ENCODE measurements at places on chromosomes 1 and 21.

DNA sequence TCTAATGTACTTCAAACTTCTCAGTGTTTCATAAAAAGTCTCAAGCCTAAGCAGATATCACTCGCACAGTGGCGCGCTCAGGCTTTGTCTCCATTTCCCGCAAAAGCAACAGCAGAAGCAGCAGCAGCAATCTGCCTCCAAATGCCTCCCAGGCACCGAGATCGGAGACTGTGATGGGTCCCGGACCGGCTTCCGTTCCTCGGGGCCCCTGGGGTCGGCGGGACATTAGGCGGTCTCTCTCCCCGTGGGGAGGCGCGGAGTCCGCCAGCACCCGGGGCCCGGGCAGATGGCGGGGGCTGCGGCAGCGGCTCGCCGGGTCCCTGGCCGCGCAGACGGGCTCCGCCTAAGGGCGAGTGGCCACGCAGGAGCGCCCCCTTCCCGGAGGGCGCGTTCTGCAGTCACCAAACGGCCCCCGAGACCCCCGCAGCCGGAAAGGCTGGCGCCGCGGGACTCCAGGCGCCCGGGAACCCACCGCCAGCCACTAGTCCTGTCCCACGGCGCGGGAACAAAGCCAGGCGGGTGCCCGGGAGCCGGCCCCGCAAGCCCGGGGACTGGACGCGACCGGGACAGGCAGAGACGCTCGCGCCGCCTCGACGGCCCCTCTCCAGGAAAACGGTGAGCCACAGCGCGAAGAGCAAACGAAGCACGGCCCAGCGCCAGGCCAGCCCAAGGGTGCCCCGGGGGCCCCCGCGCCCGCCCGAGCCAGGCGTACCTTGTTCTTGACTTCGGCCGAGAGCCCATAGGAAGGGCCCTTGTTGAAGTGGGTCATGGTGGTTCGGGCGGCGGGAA is 590 bp downstream of the CNN3 start:
- DNase-seq = peak; percentile 70

DNA sequence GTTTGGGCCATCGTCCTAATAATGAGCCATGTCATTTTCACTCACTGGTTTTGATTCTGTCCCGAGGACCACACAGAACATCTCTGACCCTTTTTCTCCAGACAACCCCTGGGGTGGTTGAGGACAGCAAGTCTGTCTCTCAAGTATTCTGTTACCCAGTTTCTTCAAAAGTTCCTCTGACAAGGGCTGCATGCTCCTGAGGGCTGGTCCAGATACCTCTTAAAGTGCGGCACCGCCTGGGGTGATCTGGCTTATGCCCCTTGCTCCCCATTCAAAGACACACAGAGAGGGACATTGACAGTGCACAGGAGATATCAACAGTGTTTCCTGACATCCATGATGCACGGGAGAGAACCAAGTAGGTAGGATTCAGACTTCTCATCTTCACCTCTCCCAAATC is 132.9 kb upstream of the EDN2 start:
- DNase-seq = no peak

GRCh38 chr1:30061292-30062220 is 661.8 kb downstream of the MATN1 start:
- no peak for DNase-seq

- no peak for DNase-seq
These were observed 225.3 kb upstream of the B3GALT2 start for GRCh38 chr1:193411714-193412113.

GRCh38 chr21:17848228-17848627 is 29.1 kb upstream of the C21orf91 start:
- peak; percentile 95 for DNase-seq

- DNase-seq = peak; percentile 48
These were observed 41.6 kb downstream of the ATP6V1G3 start for GRCh38 chr1:198498881-198499280.

- DNase-seq = no peak
These were observed 94.0 kb downstream of the LACTBL1 start for GRCh38 chr1:22878626-22879025.

- no peak for DNase-seq
These were observed 12.8 kb downstream of the ADARB1 start for GRCh38 chr21:45087022-45087823.

- no peak for DNase-seq
These were observed 9.7 kb downstream of the TLCD4 start for GRCh38 chr1:95126846-95127245.

DNA sequence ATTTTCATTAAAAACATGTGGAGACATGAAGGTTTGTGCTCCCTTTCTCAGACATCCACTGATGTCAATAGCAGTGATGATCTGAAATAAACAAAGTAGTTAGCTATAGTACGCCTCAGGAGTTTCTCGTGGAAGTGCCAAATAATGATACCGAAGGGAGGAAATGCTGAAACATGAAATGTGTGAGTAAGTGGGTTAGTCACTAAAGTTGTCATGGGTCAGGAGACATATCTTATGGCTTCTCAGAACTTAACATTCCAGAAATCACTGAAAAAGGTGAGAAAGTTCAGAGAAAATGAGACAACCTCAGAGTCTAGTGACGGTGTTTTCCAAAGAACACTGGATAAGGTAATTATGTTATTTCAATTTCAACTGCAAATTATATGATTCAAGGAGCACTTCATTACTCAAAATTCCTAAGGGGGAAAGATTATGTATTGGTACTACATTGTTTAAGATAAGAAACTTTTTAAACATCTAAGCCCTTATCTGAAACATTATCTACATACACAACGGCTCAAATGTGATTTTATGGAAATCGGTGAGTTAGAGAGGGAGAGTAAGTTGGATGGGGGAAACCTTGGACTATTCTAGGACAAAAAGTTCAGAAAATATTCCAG is 20.6 kb downstream of the NIBAN1 start:
- peak; percentile 84 for DNase-seq

DNA sequence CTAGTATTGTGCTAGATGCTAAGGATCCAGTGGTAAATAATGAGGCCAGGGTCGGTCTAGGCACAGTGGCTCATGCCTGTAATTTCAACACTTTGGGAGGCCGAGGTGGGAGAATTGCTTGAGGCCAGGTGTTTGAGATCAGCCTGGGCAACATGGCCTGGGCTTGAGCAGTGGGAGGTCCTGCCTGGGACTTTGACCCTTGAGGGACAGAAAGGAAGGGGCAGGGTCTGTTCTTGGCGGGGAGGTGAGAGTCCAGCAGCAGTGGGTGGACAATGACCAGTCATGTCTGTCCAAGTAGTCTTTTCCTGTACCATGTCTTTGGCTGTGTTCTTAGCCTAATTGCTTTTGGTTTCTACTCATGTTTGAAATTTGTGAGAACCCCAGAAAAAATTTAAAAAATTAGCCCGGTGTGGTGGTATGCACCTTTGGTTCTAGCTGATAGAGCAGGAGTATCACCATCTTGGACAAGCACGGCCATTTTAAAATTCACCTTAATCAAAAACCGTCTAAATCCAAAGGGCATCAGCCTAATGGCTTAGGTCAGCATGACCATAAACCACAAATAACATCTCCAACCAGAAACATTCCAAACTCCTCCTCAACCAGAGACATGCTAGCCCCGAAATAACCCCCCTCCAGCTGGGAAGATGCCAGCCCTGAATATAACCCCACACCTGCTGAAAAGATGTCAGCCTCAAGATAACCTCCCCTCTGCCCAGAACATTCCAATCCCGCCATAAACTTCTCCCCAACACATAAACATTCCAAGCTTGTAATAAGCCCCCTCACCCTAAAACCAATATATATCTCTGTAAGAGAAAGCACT is 6.8 kb upstream of the AK2 start:
- no peak for DNase-seq

GRCh38 chr1:159175571-159175970 is 4.2 kb downstream of the CADM3 start:
- DNase-seq = no peak

DNA sequence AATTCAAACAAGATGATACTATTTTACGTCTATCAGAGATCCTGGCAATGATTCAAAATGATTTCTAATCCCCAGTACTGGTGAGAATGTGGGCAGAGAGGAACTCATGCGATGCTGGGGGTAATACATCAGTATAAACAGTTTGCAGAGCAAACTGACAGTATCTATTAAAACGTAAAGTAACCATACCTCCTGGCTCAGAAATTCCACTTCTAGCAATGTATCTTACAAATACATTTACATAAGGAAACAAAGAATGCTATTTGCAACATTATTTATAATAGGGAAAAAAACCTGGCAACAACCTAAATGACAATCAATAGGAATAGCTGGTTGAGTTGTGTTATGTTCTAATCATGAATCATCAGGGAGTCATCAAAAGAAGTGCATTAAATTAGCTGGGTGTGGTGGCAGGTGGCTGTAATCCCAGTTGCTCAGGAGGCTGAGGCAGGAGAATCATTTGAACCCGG is 15.9 kb downstream of the RCAN1 start:
- DNase-seq = peak; percentile 63

DNA sequence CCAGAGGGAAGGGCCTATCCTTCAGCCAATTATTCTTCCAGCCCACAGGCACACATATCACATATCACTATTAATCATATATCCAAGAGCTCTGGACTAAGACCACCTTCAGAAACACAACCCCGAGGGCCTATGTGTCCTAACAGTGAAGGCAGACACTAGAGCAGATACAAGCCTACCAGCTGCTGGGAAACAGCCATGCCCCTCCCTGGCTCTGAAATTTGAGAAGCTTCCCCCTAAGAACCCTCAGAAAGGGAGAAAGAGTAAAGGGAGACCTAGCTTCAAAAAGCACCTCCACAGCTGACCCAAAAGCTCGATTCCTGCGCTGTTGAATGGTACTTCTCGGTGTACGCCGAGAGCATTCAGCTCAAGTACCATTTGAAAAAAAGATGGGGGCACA is 17.4 kb downstream of the CNN3 start:
- DNase-seq = no peak

GRCh38 chr1:193102662-193103061 is 2.6 kb downstream of the GLRX2 start:
- no peak for DNase-seq

GRCh38 chr1:235015291-235015985 is 113.2 kb downstream of the TOMM20 start:
- DNase-seq = no peak

DNA sequence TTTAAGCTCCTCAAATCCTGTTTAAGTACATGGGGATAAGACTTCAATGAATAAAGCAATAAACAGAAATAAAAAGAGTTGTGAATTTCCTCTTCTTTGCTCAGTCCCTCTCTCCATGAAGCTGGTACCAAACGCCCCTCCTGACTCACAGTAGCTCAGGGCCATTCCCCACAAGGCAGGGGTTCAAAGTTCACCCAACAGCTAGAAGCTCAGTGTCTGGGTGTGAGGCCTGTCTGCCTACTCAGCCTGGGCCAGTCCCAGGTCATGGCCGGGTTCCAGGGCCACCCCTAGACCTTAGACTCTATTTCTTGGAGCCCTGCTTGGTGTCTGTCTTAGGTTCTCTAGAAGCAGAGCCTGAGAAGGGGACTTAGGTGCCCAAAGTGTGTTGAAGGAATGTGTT is 251.5 kb downstream of the GRIK3 start:
- DNase-seq = no peak

DNA sequence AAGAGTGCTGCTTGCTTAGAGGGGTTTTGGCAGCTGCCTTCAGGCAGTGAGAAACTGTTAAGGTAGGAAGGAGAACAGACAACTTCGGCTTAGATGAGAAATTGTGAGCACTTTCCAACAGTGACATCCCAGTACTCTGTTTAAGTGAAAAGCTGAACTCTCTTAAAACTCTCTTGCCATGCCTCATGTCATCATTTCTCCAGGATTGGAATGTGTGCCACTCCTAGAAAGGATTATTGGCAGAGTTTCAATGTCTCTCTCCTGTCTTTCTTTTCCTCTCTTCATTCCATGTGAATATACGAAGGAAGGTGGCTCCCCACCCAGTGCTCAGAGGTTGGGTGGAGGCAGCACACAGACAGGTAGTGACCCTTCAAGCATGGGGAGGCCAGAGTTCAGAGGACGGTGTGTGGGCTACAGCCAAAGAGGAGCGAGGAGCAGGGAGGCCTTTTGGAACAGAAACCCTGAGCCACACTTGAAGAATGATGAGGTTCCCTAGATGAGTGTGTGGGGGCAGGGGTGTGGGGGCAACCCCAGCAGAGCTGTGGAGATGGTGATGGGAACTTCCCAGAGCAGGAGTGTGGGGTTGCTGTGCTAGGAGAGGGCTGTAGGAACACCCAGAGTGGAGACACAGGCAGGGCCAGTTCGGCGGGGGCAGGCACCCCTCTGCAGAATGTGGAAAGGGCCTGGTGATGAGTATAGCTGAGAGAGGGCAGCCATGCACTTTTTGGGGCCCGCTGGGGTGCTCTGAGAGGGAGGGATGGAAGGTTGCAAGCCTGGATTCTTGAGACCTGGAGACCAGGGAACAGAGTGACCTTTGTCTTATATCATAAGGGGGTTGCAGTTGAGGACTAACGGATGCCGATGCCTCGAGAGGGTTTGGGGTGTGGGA is 58.8 kb downstream of the GALNT2 start:
- DNase-seq = peak; percentile 63

GRCh38 chr1:7265771-7266371 is 480.6 kb downstream of the CAMTA1 start:
- DNase-seq = peak; percentile 89

DNA sequence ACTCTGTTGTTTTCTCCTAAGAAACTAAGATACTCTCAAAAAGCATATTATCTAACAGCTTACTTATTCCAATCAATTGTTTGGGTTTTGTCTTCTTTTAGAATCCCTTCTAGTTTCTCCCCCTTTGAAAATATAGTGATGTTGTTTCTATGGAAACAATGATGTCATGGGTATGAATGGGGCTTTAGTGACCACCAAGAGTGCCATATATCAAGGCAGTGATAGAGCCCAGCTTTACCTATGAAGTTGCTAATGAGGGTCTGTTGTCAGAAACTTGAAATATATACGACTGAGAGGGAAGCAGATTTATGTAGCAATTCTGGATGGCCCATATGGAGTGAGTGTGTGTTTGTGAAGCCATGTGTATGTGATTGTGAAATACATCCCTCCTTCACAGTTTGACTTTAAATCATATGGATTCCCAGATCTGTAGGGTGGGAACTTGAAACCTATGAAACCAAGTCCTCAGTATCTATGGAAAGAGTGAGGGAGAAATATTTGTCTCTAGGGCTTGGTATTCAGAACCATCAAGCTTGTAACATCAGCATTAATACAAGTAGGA is 116.7 kb downstream of the SPATA46 start:
- DNase-seq = no peak

- peak; percentile 30 for DNase-seq
These were observed 9.2 kb downstream of the SLC2A1 start for GRCh38 chr1:42949312-42950115.

GRCh38 chr1:226626577-226626956 is 78.0 kb downstream of the STUM start:
- peak; percentile 62 for DNase-seq

DNA sequence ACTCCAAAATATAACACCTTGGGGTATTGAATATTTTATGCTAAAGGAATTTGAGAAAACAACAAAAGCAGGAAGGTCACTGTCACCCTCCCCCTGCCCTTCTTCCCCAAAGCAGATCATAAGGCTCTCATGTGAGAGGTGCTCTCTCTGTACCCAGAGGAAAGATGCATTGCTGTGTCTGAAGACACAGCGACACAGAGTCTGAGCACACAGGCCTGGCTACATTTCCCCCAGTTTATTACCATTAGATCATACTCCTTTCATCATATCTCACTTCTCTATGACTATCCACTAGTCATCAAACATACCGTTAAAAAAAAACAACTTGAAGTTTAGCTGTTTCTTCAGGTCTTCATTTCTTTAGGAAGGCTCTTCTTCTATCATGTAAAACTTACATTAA is 127.1 kb downstream of the PPIAL4G start:
- no peak for DNase-seq

- peak; percentile 92 for DNase-seq
These were observed 20.0 kb upstream of the ALDH4A1 start for GRCh38 chr1:18922319-18922726.

Data from fibroblast of skin of right biceps (primary cell).